Ascending aorta (tissue), 2 donors: ENCODE measurements at places on chromosomes 2 and 18.
A peak's percentile ranks its signal among the peaks of the same experiment; 100 is the strongest.

GRCh38 chr2:12202313-12203075 is 456.1 kb downstream of the LPIN1 start:
- DNase-seq: no peak

DNA sequence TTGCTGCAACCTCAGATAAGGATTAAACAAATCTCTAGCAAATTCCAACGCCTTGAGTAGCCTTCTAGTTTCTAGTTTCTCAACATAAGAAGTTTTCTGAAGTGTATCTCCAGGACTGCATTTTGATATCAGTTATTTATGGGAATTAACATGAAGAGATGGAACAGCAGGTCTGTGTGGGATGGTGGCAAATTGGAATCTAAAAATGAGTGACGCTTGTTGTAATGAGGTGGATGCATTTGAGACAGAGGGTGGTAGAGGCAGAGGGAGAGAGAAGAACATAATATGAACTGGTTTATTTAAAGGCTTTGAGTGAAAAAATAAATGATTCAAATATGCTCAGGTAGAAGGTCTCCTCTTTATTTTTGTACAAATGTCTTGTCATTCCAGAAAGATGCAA is 446.8 kb upstream of the GCFC2 start:
- DNase-seq: no peak

GRCh38 chr2:20065885-20066602 is 14.6 kb upstream of the LAPTM4A start:
- no peak for DNase-seq

GRCh38 chr2:217857624-217858506 is 144.9 kb downstream of the TNS1 start:
- DNase-seq: peak; percentile 85

- peak; percentile 74 for DNase-seq
Measured at GRCh38 chr18:48733643-48734253, 194.9 kb downstream of the CTIF start.

- DNase-seq: no peak
Measured at GRCh38 chr2:64675860-64676259, 22.1 kb upstream of the SERTAD2 start.
